Renal cortex interstitium (tissue), 15 donors: ENCODE measurements at places on chromosomes 5 and 9.

GRCh38 chr5:156838961-156839360 is 11.1 kb upstream of the PPP1R2B start:
- DNase-seq, result no peak

DNA sequence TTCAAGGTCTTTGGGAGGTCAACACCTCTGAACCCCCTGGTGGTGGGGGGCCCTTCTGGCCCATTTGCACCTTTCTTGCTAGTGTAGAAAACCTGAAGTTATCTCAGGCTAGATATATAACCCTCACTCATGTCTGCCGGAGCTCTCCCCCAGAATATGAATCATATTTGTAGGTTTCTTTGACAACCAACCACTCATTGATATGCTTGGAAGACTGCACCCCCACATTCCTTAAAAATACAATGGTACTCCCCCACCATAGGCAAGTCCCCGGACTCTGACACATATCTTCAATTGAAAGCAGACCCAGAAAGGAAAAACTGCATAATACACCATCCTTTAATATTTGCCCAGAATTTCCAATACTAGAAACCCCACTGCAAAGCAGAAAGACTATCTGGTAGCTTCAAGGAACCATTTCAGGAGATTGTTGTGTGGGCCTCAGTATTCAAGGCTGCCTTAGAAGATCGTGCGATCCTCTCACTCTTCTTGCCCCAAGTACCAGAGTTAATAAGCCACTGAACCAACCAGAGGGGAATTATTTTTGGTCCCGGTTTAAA is 978 bp upstream of the UBE2B start:
- DNase-seq, result no peak

DNA sequence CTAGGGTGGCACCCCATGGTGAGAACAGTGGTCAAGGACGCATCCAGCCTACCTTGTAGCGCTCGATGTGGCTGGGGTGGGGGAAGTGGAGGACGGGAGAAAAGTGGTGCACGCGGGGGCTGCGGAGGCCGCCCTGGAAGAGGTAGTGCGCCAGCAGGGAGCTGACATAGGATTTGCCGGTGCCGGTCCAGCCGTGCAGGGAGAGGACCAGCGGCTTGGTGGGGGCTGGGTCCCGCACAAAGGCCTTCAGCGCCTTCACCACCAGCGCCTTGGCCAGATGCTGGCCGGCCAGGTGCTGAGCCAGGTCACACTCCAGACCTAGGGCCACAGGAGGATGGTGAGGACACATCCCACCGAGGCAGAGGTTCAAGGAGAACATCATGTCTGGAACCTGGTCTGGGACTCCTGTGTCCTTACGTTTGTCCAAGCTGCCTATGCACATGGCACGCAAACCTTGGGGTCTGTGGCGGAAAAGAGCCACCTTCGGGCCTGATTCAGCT is 797 bp downstream of the TOR2A start:
- DNase-seq, result no peak

DNA sequence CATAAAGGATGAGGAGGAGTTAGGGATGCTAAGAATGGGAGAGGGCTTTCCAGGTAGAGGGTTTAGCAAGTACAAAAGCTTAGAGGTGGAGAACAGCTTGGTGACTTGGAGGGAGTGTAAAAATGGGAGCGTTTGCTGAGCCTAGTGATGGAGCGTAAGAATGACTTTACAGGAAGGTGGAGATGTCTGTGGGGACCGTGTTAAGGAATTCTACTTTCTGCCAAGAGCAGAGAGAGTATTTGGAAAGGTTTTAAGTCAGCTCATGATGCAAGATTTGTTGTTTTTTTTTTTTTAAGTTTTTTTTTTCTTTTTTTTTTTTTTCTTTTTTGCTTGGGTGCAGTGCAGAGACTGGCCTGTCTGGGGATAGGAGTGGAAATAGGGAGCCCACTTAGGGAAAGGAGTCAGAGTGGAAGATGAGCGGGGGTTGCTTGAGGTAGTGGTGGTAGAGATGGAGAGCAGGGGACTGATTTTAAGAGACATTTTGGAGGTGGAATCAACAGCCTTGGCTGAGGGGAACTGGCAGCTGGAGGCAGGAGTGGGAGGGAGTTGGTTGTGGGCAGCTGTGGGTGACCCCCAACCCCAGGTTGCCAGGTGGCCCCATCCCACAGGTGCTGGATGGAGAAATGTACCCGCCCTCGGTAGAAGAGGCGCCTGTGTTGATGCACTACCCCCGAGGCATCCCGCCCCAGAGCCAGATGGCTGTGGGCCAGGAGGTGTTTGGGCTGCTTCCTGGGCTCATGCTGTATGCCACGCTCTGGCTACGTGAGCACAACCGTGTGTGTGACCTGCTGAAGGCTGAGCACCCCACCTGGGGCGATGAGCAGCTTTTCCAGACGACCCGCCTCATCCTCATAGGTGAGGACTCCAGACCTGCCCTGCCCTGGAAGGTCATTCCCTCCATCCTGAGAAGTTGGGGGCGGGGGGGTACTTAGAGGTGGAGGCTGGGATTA is 12.4 kb downstream of the PTGS1 start:
- no peak for DNase-seq

GRCh38 chr5:159207222-159207685 is 2.1 kb downstream of the RNF145 start:
- DNase-seq, result no peak

- no peak for DNase-seq
Observed at GRCh38 chr5:36575361-36575781, 31.0 kb upstream of the SLC1A3 start.

DNA sequence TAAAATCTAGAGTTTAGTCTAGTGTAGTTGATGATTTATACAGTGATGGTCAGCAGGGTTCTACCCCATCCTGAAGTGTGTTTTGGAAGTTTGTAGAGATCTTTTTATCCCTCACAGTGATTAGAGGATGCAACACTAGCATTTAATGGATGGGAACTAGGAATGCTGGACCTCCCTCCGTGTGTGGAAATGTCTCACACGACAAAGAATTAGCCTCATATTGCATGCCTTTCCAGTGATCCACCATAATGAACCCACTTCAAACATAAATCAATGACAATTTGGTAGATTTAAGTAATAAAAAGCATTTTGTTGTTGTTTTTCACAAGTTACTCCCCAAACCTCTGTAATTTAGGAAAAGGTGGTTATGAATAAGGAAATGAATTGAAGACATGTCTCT is 82.5 kb upstream of the LMNB1 start:
- no peak for DNase-seq

- DNase-seq, result no peak
Observed at GRCh38 chr5:143481697-143482531, 78.4 kb upstream of the NR3C1 start.

GRCh38 chr5:39323542-39323941 is 40.8 kb downstream of the C9 start:
- DNase-seq, result no peak

- no peak for DNase-seq
Observed at GRCh38 chr5:101687349-101687985, 608.6 kb downstream of the SLCO4C1 start.

DNA sequence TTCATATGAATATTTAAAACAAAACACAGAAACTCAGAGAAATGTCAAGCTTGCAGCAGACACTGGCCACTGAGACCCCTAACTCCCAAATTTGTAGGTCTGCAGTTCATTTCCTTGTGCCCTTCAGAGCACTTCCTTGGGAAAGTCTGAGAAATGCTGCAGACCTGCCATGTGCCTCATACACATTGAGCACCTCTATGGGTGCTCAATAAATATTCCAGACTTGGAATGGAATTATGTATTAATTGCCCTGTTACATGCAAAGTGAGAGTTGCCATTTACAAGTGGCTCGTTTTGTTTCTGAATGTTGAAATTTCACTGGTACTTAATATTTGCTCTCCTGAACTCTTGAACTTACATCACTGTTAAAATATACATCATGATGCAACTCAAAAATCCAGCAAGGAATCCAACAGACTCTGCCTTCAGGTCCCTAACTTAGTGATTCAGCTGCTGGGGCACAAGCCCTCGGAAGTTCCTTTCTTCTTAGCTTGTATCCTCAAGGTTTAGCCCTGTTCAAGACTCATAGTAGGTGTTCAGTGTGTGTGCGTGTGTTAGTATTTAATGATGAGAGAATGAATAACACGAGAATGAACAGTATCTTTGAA is 90.6 kb downstream of the PTCD2 start:
- no peak for DNase-seq

- no peak for DNase-seq
Observed at GRCh38 chr9:126721564-126721981, 83.3 kb upstream of the ZBTB43 start.

DNA sequence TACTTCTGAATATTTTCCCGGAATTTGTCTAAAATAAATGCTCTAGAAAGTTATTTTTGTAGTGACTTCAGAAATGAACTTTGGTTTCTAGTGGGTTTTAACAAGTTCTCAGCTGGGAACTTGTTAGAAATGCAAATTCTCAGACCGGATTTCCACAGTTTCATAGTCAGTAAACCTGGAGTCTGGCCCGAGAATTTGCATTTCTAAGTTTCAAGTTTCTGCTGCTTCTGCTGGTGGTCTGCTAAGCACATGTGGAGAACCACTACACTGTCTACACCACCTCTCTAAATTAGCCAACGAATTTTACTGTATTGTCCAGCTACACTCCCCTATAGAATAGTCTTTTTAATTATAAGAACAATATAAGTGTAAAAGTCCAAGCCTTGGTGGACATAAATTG is 208.0 kb downstream of the CHSY3 start:
- DNase-seq, result no peak

DNA sequence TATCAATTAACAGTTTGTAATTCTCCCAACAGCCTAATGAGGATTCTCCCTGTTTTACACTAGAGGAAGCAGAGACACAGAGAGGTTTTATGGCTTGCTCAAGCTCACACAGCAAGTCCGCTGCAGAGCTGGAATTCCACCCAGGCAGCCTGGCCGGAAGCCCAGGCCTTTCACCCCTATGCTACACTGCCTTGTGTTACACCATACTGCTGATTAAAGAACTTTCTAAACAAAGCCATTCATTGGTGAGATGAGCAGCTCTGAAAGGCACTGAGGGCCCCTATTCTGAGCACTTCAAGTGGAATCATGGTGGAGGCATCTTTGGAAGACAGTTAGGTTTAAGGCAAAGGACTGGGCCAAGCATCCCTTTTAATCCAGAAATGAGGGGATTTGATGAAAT is 14.7 kb upstream of the LARP1 start:
- DNase-seq, result no peak

DNA sequence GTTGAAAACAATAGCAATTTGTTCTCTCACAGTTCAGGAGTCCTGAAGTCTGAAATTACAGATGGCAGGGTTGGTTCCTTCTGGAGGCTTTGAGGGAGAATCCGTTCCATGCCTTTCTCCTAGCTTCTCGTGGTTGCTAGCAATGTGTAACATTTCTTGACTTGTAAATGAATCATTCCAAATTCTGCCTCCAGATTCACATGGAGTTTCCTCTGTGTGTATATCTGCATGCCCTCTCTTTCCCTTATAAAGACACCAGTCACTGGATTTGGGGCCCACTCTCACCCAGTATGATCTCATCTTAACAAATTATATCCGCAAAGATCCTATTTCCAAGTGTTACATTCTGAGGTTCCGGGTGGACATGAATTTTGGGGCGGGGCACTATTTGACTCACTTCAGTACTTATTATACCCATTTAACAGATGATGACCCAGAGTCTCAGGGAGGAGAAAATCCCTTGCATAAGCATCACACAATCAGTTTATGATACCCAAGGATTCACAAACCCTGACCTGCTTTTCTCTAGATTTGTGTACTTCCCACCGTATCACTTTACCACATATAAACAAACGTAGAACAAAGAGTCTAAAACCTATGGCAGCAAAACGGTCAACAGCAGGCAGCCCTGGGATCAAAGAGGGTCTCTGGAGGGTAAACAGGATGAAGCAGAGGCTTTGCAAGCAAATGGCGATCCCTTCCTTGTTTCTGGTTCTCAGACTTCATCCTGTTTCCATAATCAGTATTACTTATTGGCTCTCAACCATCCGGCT is 93.7 kb downstream of the C9orf152 start:
- no peak for DNase-seq

GRCh38 chr9:126219648-126220063 is 107.0 kb upstream of the MVB12B start:
- no peak for DNase-seq

- no peak for DNase-seq
Observed at GRCh38 chr5:173394701-173395100, 66.5 kb upstream of the STC2 start.

- no peak for DNase-seq
Observed at GRCh38 chr9:25461416-25461815, 216.8 kb downstream of the TUSC1 start.

- no peak for DNase-seq
Observed at GRCh38 chr5:16615741-16616535, 859 bp downstream of the RETREG1 start.

GRCh38 chr5:59036274-59036961 is 453.5 kb downstream of the RAB3C start:
- DNase-seq, result no peak

GRCh38 chr9:113540466-113540865 is 76.9 kb downstream of the RGS3 start:
- DNase-seq, result no peak

- DNase-seq, result no peak
Observed at GRCh38 chr5:60598424-60598823, 101.5 kb downstream of the DEPDC1B start.

DNA sequence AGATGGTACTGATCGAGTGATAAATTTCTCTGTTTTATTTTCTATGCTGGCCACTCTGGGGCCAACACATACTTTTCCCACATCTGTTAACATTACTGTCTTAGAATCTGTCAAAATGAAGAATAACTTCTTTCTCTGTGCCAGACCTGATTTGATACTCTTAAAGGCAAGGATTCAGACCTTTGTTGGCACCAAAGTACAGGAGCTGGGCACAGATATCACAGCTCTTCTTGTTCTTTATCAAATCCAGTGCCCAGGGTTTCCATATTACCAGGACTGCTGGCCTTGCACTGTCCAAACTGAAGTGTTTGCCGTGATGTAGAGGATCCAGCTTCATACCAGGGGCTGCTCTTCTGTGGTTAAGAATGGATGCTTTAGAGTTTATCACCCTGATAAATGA is 20.9 kb downstream of the ZNF474 start:
- no peak for DNase-seq

GRCh38 chr9:16352791-16353401 is 517.6 kb downstream of the BNC2 start:
- no peak for DNase-seq

DNA sequence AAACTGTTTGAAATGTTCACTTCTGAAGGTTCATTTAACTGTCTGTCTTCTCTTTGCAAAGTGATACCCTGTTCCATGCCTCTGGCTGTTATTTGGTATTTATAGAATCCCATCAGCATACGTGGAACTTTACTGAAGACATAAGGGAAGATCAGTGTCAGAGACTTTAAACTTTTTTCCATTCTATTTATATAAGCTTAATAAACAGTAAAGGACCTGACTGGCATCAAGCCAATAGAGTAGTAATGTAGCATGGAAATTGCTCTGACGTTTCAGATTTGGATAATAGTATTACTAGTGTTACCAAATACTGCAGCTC is 94.9 kb upstream of the MINAR2 start:
- DNase-seq, result no peak

- no peak for DNase-seq
Observed at GRCh38 chr9:85142496-85142911, 473.0 kb downstream of the NTRK2 start.

DNA sequence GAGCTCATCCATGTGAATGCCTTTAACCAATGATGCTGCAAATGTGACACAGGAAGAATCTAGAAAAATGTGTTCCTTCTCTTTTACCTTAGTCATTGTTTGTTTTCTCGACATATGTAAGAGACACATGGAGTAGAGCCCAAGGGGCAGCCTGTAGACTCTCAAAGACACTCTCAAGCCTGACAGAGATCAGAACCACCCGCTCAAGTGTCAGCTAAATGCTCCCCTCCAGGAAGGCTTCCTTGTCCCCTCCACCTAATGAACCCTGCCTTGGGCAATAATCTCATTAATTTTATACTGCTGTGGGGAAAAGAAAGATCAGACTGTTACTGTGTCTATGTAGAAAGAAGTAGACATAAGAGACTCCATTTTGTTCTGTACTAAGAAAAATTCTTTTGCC is 157.4 kb downstream of the MUSK start:
- DNase-seq, result no peak
